Activated CD4-positive, alpha-beta memory T cell treated with anti-CD3 and anti-CD28 coated beads, Interleukin-2, amount 10 ng/mL, durations not matched to agents 7 days and 5 days (primary cell): ENCODE measurements at places on chromosomes 1 and 21. TPM values are rescaled to one million over a fixed set of nuclear protein-coding genes. Genes with fewer than 3 reads are reported as not detected.

The ITLN2 gene
- total RNA-seq, result not detected

DNA sequence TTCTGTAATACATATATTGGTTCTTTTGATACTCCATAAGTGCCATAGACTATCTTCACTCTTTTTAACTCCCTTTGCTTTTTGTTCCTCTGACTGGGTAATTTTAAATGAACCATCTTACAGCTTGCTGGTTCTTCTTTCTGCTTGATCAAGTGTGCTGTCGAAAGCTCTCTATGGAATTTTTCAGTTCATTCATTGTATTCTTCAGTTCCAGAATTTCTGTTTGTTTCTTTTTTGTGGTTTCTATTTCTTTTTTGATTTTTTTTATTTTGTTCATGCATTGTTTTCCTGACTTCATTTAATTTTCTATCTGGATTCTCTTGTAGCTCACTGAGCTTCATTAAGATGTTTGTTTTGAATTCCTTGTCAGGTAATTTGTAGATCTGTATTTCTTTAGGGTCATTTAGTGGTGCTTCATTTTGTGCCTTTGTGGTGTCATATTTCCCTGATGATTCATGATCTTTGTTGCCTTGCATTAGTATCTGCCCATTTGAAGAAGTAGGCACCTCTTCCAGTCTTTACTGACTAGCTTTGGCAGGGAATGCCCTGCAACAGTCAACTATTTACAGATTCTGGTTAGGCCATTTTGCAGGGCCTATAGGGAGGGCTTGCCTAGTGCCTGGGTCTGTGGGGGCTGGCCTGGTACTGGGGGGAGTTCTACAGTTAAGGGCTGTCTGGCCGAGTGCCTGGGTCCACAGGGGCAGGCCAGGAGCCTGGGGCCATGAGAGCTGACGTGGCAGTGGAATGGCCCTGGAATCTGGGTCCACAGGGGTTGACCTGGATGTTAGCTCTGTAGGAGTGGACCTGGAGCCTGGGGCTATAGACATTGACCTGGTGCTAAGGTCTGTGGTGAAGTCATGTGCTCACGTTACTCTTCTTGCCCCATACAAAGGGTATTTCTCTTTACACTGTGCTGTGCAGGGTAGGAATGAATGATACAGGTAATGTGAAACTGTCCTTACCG lies 89.7 kb downstream of the MAGI3 start:
- H3K27ac ChIP-seq, result no peak overlapping the region
- no peaks in the 10 kb centered on the region for H3K4me1 ChIP-seq
- peaks cover 8% of the 10 kb centered on the region for H3K36me3 ChIP-seq
- no peaks in the 10 kb centered on the region for H3K27me3 ChIP-seq
- DNase-seq, result no peak

DNA sequence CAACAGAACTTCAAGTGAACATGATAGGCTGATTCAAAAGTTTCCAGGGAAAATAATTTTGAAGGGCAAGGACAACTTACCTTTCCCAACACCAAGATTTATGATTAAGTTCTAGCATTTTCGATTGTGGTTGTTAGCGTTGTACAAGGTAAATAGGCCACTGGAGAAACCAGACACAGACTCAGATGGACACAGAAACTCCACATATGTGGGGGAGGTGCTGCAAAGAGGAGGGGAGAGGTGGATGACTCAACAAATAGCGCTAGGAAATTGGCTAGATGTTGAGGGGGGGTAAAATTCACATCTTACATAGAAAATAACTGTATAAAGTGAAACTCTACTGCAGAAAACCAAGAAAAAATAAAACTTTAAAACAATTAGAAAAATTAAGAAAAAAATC lies 564.4 kb downstream of the MATN1 start:
- no peak overlapping the region for H3K27ac ChIP-seq
- DNase-seq, result no peak
- H3K36me3 ChIP-seq, result no peaks in the 10 kb centered on the region
- H3K4me1 ChIP-seq, result no peaks in the 10 kb centered on the region
- peaks cover 24% of the 10 kb centered on the region for H3K27me3 ChIP-seq

GRCh38 chr1:200737647-200738291 lies 924 bp upstream of the CAMSAP2 start:
- no peak overlapping the region for H3K27ac ChIP-seq
- H3K36me3 ChIP-seq, result no peaks in the 10 kb centered on the region
- peaks cover 36% of the 10 kb centered on the region for H3K27me3 ChIP-seq
- peaks cover 21% of the 10 kb centered on the region for H3K4me1 ChIP-seq
- DNase-seq, result no peak

The CD160 gene
- total RNA-seq, result not detected

DNA sequence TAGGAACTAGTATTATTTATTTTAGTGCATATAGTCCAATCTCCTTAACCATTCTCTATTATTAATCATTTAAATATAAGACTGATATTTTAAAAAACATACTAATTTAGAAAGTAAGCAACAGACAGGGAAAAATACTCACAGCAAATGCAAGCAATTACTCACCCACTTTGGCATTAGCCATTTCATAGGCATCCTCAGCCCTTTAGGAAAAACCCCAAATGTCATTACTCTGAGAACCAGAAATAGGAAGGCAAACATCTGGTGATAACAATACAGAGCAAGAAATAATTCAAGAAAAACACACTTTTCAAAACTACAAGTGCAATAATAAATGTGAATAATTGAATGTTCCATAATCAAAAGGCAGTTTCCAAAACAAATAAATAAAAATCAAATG lies 545.1 kb downstream of the PLPP3 start:
- H3K4me3 ChIP-seq, result no peak overlapping the region
- no peaks in the 10 kb centered on the region for H3K36me3 ChIP-seq
- H3K27me3 ChIP-seq, result no peaks in the 10 kb centered on the region
- H3K4me1 ChIP-seq, result no peaks in the 10 kb centered on the region
- H3K27ac ChIP-seq, result no peak overlapping the region

DNA sequence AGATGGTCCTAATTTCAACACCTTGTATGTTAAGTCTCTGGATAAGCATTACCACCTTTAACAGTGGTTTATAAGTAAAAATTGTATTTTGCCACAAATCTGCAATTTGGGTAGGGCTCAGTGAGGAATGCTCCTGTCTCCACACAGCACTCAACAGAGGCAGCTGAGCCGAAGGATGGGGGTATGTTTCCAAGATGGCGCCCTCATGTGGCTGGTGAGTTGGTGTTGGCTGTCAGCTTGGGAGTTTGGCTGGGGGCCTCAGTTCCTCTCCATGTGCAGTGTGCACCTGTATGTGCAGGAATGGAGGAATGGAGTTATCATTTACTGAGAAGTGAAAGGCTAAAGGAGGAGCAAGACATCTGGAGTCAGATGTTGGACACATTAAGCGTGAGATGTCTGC lies 136.8 kb downstream of the GABPA start:
- no peak overlapping the region for H3K27ac ChIP-seq
- H3K4me1 ChIP-seq, result peaks cover 1% of the 10 kb centered on the region
- no peak overlapping the region for H3K4me3 ChIP-seq
- no peaks in the 10 kb centered on the region for H3K27me3 ChIP-seq
- H3K36me3 ChIP-seq, result no peaks in the 10 kb centered on the region

DNA sequence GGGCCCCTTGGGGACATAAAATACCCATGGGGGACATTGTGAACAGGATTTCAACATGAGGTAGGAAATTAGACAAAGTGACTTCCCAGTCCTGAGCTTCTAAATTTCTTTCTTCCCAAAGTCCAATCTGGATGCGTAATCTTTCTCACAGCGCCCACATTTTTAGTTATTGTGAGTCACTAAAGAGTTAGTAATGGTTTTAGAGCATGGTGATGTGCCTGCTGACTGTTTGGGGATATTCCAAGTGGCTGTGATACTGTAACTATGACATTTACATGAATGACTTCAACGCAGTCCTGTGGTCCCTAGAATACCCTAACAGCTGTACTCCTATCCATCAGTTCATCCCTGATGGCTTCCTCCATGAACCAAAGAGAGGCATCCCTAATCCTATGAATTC lies 224.0 kb upstream of the COA6 start:
- no peak overlapping the region for H3K27ac ChIP-seq
- H3K4me1 ChIP-seq, result peaks cover 13% of the 10 kb centered on the region
- peaks cover 3% of the 10 kb centered on the region for H3K36me3 ChIP-seq
- H3K27me3 ChIP-seq, result peaks cover 34% of the 10 kb centered on the region
- no peak for DNase-seq

The CNKSR1 gene
- 1.8 TPM for total RNA-seq
